ENCODE measurements at places on chromosomes 2 and 18.
A peak's percentile ranks its signal among the peaks of the same experiment; 100 is the strongest.

GRCh38 chr2:210459880-210460279, 16.7 kb downstream of the LANCL1 start:
- no peak for DNase-seq

GRCh38 chr2:84493514-84493913, 22.8 kb upstream of the DNAH6 start:
- DNase-seq = peak; percentile 83

DNA sequence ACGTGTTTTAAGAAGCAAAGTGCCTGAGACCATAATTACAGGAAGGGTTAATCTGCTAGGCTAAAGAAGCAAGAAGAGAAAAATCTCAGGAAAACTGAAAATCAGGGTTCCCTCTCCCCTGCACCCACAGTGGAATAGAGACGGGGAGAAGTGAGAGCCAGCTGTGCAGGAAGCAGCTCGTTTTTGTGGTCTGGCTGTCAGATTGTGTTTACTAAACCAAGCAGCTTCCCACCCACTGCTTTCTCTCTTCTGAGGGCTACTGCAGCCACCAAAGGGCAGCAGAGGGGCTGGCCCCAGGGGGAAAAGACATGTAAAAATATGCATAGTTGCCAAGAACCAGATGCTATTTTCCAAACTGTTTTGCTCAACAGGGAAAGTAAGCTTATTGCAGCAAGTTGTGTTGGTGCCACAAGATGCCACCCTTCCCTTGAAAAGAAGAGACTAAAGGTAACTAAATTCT, 72.6 kb upstream of the THUMPD2 start:
- DNase-seq = peak; percentile 56

DNA sequence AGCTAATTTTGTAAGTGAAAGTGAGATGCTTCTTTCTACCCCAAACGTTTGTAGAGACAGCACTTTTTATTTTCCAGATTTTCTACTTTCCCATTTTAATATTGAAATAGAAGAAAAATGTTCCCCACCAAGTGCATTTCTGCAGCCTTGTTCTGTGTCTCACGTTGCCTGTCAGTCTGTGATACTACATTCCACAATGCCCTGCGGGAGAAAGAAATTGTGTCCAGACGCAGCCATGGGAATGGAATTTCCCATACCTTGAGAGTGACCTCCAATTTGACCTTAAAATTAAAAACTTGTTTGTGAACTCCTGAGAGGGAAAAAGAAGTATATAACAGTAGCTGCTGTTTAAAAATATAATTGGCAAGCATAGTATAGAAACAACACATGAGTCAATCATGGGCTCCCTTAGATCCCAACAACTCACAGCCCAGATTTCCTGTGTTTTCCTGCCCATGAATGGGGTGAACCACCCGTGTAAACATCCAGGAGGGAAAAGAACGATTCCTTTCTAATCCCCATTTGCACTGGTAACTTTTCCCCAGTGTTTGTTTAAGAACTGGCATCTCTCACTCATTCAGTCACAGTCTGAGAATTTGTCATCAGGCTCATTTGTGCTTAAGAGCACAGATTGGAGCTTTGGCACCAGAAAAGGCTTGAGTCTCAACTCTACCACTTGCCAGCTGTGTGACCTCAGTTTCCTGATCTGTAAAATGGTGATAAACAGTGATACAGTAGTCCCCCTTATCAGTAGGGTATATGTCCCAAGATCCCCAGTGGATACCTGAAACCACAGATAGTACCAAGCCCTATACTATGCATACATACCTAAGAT, 166.1 kb upstream of the ZNF521 start:
- no peak for DNase-seq

- no peak for DNase-seq
These were observed 111.0 kb upstream of the ANKRD30BL start for GRCh38 chr2:132272713-132273112.

- DNase-seq = no peak
These were observed 24.7 kb downstream of the SKA1 start for GRCh38 chr18:50399582-50399981.

- DNase-seq = peak; percentile 91
These were observed 6.9 kb upstream of the STAT1 start for GRCh38 chr2:191020742-191021381.

GRCh38 chr2:200765139-200765951, 46.4 kb upstream of the BZW1 start:
- peak; percentile 94 for DNase-seq

DNA sequence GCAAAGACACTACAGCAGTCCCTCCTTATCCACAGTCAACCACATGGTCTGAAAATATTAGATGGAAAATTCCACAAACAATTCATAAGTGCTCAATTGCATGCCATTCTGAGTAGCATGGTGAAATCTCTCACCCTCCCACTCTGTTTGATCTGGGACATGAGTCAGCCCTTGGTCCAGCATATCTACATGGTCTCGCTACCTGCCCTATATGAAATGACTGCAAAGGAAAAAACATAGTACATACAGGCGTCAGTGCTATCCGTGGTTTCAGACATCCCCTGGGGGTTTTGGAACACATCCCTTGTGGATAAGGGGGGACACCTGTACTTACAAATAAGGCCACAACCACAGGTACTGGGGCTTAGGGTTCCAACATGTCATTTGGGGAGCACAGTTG, 73.7 kb downstream of the CABLES1 start:
- DNase-seq = peak; percentile 74

GRCh38 chr2:232700154-232700553, 3.0 kb downstream of the GIGYF2 start:
- no peak for DNase-seq

- no peak for DNase-seq
These were observed 103.2 kb downstream of the TCF4 start for GRCh38 chr18:55484773-55485172.

DNA sequence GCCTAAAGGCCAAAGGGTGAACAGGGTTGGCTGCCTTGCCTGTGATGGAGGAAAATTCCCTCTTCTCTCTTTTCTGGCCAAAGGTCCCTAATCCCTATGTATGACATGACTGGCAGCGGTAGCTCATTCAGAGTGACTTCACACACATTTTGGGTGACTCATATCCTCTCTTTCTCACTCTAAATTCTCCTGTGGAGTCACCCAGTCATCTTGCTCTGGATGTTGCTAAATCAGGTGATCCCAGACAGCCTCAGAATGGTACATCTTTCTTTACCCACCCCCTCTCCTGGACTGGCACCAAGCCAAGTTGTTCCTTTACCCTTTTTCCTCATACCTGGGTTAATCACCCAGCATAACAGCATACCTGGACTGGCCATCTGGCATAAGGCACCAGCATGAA, 77.2 kb downstream of the NEURL3 start:
- peak; percentile 88 for DNase-seq

- no peak for DNase-seq
These were observed 674 bp downstream of the PTPN4 start for GRCh38 chr2:119760237-119760955.

GRCh38 chr2:231648579-231649174, 56.0 kb downstream of the TEX44 start:
- DNase-seq = peak; percentile 47
